Activated CD4-positive, alpha-beta memory T cell treated with anti-CD3 and anti-CD28 coated beads for 36 hours (primary cell): ENCODE measurements at places on chromosomes 2 and 18. TPM values are rescaled to one million over a fixed set of nuclear protein-coding genes. Genes with fewer than 3 reads are reported as not detected.

Gene SLC4A1AP
- total RNA-seq = 26.5 TPM

Gene HJURP
- total RNA-seq = 102 TPM

Gene PLCL1
- 1.7 TPM for total RNA-seq

DNA sequence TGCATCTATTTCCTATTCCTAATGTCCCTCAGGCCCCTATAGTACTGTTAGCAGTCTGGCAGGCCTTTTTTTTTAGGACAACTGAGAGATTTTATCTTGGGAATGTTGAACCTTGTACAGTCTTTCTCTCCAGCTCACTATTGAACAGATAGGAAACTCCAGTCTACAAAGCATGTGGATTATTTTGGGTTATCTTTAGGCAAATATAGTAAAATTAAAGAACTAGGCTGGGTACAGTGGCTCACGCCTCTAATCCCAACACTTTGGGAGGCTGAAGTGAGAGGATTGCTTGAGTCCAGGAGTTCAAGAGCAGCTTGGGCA is 102.7 kb downstream of the OSBPL6 start:
- no peak for DNase-seq

- no peak for DNase-seq
These were observed 782.3 kb downstream of the LRP1B start for GRCh38 chr2:141348481-141348880.
